Peyer's patch (tissue), 4 donors: ENCODE measurements at places on chromosomes 2 and 18. TPM values are rescaled to one million over a fixed set of nuclear protein-coding genes. Genes with fewer than 3 reads are reported as not detected.

- H3K27me3 ChIP-seq, result no peaks in the 10 kb centered on the region
- H3K27ac ChIP-seq, result no peak overlapping the region
- H3K4me3 ChIP-seq, result no peak overlapping the region
- H3K4me1 ChIP-seq, result no peaks in the 10 kb centered on the region
These were observed 30.1 kb downstream of the SLC8A1 start for GRCh38 chr2:40421631-40422297.

- H3K27me3 ChIP-seq, result no peaks in the 10 kb centered on the region
- DNase-seq, result peak; percentile 18
- no peaks in the 10 kb centered on the region for H3K36me3 ChIP-seq
- no peak overlapping the region for H3K4me3 ChIP-seq
- H3K4me1 ChIP-seq, result no peaks in the 10 kb centered on the region
- H3K27ac ChIP-seq, result no peak overlapping the region
These were observed 139.9 kb upstream of the ZEB2 start for GRCh38 chr2:144659731-144660275.

GRCh38 chr18:34796035-34796657, 86.0 kb downstream of the DTNA start:
- H3K4me3 ChIP-seq, result no peak overlapping the region
- no peak for DNase-seq
- H3K4me1 ChIP-seq, result no peaks in the 10 kb centered on the region
- H3K27ac ChIP-seq, result no peak overlapping the region
- no peaks in the 10 kb centered on the region for H3K36me3 ChIP-seq

DNA sequence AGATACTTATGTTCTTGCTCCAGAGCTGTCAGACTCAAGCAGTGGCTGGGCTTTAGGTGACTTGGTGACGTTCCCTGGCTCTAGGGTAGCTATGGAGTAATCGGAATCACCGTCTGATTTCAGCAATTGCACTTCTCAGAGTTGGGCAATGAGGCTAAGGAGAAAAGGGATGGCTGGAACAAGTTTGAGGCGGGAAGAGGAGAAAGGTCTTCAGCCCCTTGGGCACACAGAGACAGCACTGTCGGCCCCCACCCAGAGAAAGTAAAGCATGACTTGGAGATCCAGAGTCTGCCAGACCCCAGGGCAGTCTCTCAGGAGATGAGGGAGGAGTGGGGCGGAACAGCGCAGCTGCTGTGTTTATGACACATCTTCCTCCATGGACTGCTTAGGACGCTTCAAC, 114.5 kb downstream of the KLHL29 start:
- H3K27me3 ChIP-seq, result no peaks in the 10 kb centered on the region
- DNase-seq, result no peak
- no peak overlapping the region for H3K27ac ChIP-seq
- H3K36me3 ChIP-seq, result no peaks in the 10 kb centered on the region
- H3K4me1 ChIP-seq, result no peaks in the 10 kb centered on the region

GRCh38 chr18:66196805-66197204, 407.1 kb downstream of the CDH19 start:
- H3K4me1 ChIP-seq, result no peaks in the 10 kb centered on the region
- H3K4me3 ChIP-seq, result no peak overlapping the region
- no peaks in the 10 kb centered on the region for H3K27me3 ChIP-seq
- H3K27ac ChIP-seq, result no peak overlapping the region
- H3K36me3 ChIP-seq, result no peaks in the 10 kb centered on the region
- DNase-seq, result no peak

- no peaks in the 10 kb centered on the region for H3K27me3 ChIP-seq
- no peak for DNase-seq
- no peaks in the 10 kb centered on the region for H3K36me3 ChIP-seq
- no peaks in the 10 kb centered on the region for H3K4me1 ChIP-seq
- H3K4me3 ChIP-seq, result no peak overlapping the region
- no peak overlapping the region for H3K27ac ChIP-seq
These were observed 536.8 kb upstream of the DSEL start for GRCh38 chr18:68053290-68053689.

DNA sequence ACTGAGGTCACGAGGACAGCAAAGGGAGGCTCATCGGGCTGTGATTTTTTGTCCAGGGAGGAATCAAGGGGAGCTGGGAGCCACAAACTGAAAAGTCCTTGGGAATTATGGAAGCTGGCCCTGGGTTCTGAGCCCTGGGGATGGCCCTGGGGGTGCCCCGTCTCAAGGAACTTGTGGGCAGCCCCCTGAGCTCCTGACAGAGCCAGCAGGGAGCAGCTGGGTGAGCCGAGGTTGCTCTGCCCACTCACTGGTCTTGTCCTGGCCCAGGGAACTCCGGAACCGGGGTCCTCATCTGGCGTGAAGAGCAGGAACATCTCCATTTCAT, 61.3 kb upstream of the HDAC4 start:
- H3K27me3 ChIP-seq, result no peaks in the 10 kb centered on the region
- H3K4me3 ChIP-seq, result no peak overlapping the region
- DNase-seq, result no peak
- peaks cover 25% of the 10 kb centered on the region for H3K4me1 ChIP-seq
- H3K36me3 ChIP-seq, result no peaks in the 10 kb centered on the region

GRCh38 chr2:174775571-174775980, 11.3 kb upstream of the CHRNA1 start:
- no peaks in the 10 kb centered on the region for H3K36me3 ChIP-seq
- H3K4me3 ChIP-seq, result no peak overlapping the region
- H3K27me3 ChIP-seq, result no peaks in the 10 kb centered on the region
- DNase-seq, result no peak
- no peak overlapping the region for H3K27ac ChIP-seq
- no peaks in the 10 kb centered on the region for H3K4me1 ChIP-seq

DNA sequence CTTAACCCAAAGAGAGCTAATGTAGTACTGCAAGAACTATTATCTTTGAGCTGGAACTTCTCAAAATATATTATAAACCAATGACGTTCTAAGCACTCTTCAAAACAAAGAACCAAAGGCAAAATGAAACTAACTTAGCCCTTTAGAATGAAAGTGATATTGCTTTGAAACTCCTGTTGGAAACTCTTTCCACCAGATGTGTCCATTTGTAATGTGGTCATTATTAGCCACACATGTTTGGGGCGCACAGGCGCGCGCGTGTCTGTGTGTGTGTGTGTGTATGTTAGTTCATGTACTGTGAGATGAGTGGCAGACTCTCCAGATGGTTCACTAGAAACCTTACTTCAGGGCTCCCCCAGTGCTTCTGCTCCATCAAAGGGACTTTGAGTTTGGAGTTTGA, 323.4 kb downstream of the BCL11A start:
- no peaks in the 10 kb centered on the region for H3K4me1 ChIP-seq
- no peak overlapping the region for H3K4me3 ChIP-seq
- DNase-seq, result no peak
- no peaks in the 10 kb centered on the region for H3K27me3 ChIP-seq
- no peak overlapping the region for H3K27ac ChIP-seq
- no peaks in the 10 kb centered on the region for H3K36me3 ChIP-seq

DNA sequence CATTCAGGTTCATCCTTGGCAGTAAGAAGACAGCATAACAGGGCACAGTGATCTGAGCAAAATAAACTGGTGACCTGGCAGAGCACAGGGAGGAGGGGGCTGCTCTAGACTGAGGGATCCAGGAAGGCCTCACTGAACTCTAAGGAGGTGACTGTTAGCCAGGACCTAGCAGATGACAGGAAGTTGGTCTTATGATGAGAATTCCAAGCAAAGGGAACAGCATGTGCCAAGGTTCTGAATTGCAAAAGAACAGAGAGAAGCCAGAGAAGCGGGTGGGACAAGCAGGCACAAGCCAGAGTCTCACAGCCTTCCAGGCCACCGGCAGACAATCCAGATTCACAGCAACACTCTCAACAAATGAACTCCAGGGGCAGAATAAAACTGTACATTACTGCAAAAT, 152.7 kb upstream of the PTPRM start:
- H3K36me3 ChIP-seq, result no peaks in the 10 kb centered on the region
- no peak for DNase-seq
- no peak overlapping the region for H3K27ac ChIP-seq
- no peak overlapping the region for H3K4me3 ChIP-seq

DNA sequence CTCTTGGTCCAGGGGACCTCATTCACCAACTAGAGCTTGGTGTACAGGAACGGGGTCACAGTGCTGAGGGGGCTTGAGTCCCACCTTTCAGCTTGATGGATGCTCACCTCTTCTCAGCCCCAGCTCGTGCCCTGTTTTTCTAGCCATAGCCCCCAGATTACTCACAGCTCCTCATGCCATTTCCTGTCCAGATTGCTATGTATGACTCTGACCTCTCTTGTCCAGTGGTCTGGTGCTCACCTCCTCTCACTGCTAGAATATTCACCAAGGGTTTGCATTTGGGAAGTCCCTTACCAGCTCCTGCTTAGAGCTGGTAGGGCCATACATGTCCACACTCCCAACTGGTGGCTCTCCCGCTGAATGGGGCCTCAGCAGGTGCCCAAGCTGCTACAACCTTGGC, 5.9 kb downstream of the LBX2 start:
- peaks cover 4% of the 10 kb centered on the region for H3K4me1 ChIP-seq
- no peaks in the 10 kb centered on the region for H3K27me3 ChIP-seq

- DNase-seq, result peak; percentile 58
- H3K27me3 ChIP-seq, result no peaks in the 10 kb centered on the region
- H3K36me3 ChIP-seq, result no peaks in the 10 kb centered on the region
- H3K27ac ChIP-seq, result peak overlapping the region; percentile 46
- peaks cover 14% of the 10 kb centered on the region for H3K4me1 ChIP-seq
These were observed 60.8 kb upstream of the CCDC195 start for GRCh38 chr2:224776795-224777558.

DNA sequence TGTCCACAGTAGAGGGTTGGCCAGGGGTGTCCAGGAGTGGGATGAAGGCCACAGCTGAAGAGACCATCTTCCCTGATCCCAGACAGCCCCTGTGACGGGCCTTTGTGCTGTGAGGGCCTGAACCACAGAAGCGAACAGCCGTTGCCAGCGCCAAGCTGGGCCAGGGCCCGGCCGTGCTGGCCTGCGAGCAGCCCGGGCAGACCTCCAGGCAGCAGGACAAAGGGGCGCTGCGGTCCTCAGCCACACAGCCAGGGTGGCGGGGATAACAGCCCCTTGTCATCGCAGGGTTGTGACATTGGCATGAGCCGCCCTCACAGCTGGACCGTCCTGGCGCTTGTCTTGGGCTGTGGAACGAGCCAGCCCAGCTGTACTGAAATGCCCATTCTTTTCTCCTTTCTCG, 161.1 kb downstream of the FAM210A start:
- peaks cover 4% of the 10 kb centered on the region for H3K4me1 ChIP-seq
- no peak for DNase-seq
- no peak overlapping the region for H3K4me3 ChIP-seq
- no peak overlapping the region for H3K27ac ChIP-seq

- no peaks in the 10 kb centered on the region for H3K27me3 ChIP-seq
- H3K4me1 ChIP-seq, result no peaks in the 10 kb centered on the region
- H3K27ac ChIP-seq, result no peak overlapping the region
- H3K4me3 ChIP-seq, result no peak overlapping the region
- H3K36me3 ChIP-seq, result no peaks in the 10 kb centered on the region
These were observed 281.9 kb downstream of the TRIB2 start for GRCh38 chr2:12998685-12999084.

DNA sequence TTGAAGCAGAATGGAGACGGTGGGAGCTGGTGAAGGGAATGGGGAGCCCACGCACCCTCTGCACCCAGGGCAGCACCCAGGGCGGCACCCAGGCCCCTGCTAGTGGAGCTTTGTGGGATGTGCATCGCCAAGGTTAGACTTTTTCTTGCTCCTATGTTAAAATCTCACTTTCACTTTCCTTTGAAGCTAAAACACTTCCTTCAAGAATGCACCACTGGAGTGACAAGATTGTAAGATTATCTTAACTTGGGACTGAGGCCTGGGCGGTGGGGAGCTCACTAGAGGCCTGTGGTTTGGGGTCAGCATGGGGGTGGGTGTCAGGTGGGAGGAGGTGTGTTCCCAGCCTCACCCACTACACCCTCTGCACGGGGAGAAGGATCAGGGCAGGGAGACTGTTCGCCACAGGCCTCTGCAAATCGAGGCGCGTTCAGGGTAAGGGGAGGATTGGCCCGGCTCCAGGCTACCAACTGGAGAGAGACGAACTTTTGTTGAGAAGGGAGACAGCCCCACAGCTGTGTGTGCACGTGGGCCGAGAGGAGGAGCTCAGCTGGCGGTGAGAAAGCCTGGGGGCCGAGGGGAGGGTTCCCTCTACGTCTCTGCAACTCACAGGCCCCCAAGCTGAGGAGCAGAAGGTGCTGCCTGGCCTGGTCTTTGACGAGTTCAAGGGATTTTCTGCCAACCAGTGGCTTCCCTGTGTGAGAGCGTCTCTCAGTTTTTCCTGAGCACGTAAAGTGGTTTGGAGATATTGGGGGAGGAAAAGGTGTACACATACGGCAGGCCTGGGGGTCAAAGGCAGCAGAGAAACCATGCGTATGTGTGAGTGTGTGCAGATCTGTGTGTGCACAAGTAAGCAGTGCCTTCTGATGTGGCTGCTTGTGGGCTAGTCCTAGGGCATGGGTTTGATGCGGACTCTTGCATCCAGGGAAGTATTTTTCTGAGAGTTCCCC, 147.7 kb downstream of the KLHL29 start:
- H3K36me3 ChIP-seq, result no peaks in the 10 kb centered on the region
- no peaks in the 10 kb centered on the region for H3K27me3 ChIP-seq
- H3K27ac ChIP-seq, result peak overlapping the region; percentile 14
- no peak for DNase-seq
- peak overlapping the region; percentile 3 for H3K4me3 ChIP-seq

GRCh38 chr2:41881249-41881648, 166.6 kb upstream of the PKDCC start:
- H3K27ac ChIP-seq, result no peak overlapping the region
- no peak overlapping the region for H3K4me3 ChIP-seq
- H3K36me3 ChIP-seq, result no peaks in the 10 kb centered on the region

DNA sequence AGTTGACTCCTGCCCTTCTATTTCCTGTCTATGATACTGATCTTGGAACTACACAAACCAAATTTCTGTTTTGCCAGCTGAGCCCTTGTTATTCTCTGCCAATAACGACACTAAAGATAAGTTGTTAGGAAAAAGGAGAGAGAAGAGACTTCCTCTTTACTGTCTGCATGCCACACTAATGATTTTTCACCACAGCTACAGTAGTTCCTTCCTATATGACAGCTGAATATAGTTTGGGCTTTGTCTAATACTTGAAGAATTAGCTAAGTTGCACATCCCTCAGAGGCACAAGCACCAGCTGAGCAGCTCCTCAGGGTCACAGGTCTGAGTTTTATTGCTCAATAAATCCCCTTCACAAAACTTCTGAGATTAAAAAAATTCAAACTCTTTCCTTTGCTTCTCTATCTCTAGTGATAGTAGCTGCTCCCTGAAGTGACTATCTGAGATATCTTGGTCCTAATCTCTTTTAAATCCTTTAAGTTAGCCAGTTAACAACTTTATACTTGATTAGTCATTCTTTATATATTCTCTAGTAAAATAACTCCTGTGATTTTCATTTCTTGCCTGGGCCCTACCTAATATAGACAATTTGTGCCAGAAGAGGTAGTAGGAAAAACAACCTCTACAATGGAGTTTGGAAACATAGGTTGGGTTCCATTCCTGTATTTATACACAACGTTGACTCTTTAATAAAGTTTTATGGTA, 253.0 kb upstream of the CNTNAP5 start:
- DNase-seq, result no peak
- no peak overlapping the region for H3K4me3 ChIP-seq
- H3K27ac ChIP-seq, result no peak overlapping the region
- H3K27me3 ChIP-seq, result no peaks in the 10 kb centered on the region
- H3K4me1 ChIP-seq, result no peaks in the 10 kb centered on the region

- no peaks in the 10 kb centered on the region for H3K36me3 ChIP-seq
- H3K27me3 ChIP-seq, result no peaks in the 10 kb centered on the region
- no peak overlapping the region for H3K27ac ChIP-seq
- no peak for DNase-seq
- H3K4me3 ChIP-seq, result no peak overlapping the region
These were observed 40.8 kb downstream of the BCL11A start for GRCh38 chr2:60512641-60513040.

PLCL1 gene
- 1.9 TPM for total RNA-seq

MOGAT1 gene
- total RNA-seq, result not detected

ALPI gene
- total RNA-seq, result 309 TPM

FBXO48 gene
- total RNA-seq, result 2.6 TPM

GPR155 gene
- 3.5 TPM for total RNA-seq

CNTNAP5 gene
- not detected for total RNA-seq

TTN gene
- total RNA-seq, result 7.6 TPM

AQP12A gene
- not detected for total RNA-seq

SAG gene
- total RNA-seq, result not detected

TMEM198 gene
- 10.2 TPM for total RNA-seq
